ENCODE measurements at places on chromosomes 7 and 10.

DNA sequence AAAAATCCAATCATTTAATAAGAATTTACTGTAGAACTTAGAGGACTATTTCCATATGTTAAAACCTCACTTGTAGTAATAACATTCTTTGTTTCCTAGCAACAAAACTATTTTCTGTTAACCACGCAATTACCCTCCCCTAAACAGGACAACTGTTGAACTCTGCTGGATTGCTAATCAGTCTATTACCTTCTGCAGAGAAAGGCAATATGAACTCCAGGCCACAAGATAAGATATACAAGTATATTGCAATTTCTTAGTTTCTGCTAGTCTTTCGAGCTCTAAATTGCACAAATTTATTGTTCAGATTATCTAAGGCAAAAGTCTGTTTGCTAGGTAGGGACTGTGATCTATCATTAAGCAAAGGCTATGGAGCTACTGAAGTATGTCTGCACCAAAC is 920.1 kb upstream of the LRRN3 start:
- DNase-seq = no peak

DNA sequence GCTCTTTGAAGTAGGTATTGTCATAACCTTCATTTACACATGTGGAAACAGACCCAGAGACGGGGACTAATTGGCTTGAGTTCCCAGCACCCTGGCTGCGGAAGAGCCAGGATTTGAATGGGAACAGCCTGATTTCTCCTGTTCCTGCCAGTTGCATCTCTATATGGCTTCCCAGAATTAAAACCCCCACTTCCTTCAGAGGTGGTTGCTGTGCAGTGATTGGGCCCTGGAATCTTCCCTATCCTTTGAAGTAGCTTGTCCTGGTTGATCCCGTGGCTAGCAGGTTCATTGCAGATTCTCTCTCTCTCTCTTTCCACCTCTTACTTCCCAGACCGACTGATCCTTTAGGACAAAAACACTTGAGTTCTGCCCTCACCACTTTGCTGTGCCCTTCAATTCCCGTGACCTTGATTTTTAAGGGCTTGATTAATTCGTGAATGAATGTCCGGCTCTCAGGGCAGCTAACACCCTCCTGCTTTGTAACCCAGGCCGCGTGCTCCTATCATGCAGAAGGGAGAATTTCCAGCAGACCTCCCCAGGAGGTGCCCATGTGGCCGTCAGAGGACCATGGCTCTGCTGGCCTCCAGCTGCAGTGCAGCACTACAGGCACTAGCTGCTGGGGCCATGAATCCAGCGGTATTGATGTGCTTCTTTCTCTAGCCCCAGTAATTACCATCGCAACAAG is 120.6 kb upstream of the AGK start:
- DNase-seq = no peak

DNA sequence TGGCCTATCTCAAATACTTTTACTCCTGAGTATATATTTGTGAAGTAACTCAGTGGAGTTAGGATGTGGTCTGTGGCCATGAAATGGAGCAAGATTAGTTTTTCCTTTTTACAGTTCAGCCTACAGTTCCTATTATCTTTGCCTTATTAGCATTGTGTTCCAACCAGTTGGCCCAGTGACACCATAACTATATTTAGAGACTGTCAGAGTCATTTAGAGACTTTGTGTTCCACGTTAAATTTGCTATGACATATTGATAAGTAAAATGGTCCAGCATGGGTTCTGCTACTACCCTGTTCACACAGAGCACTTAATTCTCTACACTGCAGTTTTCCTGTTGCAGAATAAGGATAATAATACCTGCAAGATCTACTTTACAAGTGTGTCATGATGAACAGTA is 68.3 kb upstream of the RAB11FIP2 start:
- no peak for DNase-seq

- DNase-seq = no peak
These were observed 861.3 kb downstream of the NRG3 start for GRCh38 chr10:82736305-82736704.

- peak; percentile 57 for DNase-seq
These were observed 8.8 kb upstream of the ZC3HAV1 start for GRCh38 chr7:139118234-139118804.

GRCh38 chr10:125056161-125057132 is 103.9 kb downstream of the CTBP2 start:
- no peak for DNase-seq

GRCh38 chr10:30873411-30873810 is 158.3 kb downstream of the ZNF438 start:
- no peak for DNase-seq

DNA sequence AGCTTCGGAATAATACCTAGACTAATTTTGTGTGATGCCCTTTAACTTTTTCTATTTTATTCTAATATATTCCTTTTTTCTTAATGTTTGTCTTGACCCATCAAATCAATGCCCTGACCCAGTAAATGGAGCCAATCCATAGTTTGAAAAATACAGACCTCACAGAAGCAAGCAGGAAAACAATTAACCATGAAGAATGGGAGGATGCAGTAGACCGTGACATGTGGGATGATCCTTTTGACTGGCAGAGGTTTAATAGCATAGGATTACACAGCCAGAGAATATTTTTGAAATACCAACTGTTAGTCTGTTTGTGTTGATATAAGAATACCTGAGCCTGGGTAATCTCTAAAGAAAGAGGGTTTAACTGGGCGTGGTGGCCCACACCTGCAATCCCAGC is 142.6 kb upstream of the NEBL start:
- DNase-seq = no peak

GRCh38 chr7:102811942-102812678 is 63.3 kb downstream of the FAM185A start:
- DNase-seq = no peak

- DNase-seq = no peak
These were observed 23.3 kb upstream of the PCGF5 start for GRCh38 chr10:91197127-91197526.

DNA sequence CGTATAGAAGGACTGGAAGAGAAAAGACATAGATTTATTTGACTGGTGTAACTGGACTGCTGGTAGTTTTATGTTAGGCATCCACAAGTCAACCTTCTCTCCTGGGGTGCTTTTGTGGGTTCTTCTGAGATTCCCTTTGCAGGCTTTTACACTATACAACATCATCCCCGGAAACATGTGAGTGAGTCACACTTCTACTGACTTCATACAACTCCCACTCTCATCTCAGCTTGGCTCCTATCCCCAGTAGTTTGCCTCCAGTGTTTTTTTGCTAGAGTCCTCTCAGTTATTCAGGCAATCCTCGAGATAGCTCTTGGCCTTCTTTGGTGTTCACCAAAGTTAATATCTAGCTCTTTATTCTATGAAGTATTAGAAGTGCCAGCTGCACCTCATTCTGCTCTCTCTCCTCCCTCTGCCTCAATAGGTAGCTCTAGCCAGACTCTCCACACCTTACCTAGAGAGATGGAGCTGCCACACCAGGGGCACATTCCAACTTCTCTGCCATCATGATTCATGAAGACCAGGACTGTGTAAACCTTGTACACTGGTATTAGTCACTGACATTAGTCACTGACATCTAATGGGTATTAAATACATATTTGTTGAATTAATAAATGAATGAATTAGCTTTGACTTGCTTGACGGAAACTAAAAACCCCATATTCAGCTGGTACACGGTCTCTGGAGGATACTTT is 281.9 kb downstream of the PPP1R3A start:
- DNase-seq = no peak

DNA sequence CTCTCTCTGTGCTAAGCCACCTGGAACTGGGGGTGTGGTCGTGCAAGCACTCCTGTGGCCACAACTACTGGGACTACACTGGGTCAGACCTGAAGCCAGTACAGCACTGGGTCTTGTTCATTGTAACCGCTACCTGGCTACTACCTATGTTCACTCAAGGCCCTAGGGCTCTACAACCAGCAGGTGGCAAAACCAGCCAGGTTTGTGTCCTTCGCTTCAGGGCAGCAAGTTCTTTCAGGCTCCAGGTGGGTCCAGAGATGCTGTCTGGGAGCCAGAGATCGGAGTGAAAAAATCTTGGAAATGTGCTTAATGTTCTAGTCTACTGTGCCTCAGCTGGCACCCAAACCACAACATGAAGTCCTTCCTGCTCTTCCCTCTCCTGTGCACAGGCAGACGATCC is 171.6 kb upstream of the SORCS1 start:
- no peak for DNase-seq

DNA sequence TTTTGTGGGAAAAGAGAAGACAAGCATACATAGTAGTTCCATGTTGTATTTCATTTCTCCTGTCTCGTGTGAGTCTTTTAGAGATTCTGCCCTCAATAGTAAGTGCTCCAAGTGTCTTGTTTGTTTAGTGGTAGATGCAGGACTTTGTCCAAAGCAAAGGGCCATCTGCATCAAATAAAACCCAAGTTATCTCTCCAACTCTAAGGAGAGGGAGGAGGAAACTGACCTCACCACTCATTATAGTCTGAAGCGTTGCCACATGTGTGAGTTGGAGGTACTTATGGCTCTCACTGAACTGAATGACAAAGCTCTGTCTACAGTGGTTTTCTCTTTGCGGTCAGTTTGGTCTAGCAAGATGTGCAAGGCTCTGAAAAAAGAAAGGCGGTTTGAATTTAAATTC is 272.6 kb downstream of the DOCK4 start:
- DNase-seq = no peak

- DNase-seq = no peak
These were observed 41.3 kb upstream of the HPSE2 start for GRCh38 chr10:99276848-99277486.

- no peak for DNase-seq
These were observed 85.2 kb downstream of the GRID1 start for GRCh38 chr10:86281396-86281795.

- DNase-seq = no peak
These were observed 107.5 kb downstream of the ELMO1 start for GRCh38 chr7:37341033-37341630.
